ENCODE measurements at places on chromosomes 16 and 17.

- no peak for DNase-seq
Measured at GRCh38 chr17:39576187-39576586, 31.5 kb downstream of the NEUROD2 start.

DNA sequence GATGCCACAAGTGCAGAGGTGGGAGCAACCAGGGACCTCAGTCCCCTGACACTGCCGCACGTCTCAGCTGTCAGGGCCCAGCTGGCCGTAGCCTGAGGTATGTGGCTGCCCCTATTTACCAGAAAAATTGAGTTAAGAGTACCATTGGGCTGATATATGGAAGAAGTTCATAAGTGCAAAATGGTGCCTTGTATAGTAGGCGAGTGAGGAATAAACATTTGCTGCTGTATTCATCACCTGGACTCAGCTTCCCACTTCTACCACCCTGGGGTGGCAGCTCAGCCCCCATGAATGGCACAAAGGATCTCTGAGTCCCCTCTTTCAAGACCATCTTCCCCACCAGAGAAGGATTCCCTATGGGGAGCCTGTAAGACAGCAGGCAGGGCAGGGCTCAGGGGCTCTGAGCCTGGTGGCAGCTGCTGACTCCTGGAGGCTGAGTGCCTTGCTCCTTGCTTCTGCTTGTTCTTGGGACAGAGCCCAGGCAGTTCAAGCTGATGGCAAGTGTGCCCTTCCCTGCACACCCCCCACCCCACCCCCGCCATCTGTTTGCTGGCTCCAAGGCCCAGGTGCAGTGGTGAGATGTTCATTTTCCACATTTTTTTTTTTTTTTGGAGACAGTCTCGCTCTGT lies 29.0 kb downstream of the TRPV2 start:
- DNase-seq, result no peak

GRCh38 chr16:9679213-9679767 lies 502.9 kb downstream of the GRIN2A start:
- DNase-seq, result no peak

DNA sequence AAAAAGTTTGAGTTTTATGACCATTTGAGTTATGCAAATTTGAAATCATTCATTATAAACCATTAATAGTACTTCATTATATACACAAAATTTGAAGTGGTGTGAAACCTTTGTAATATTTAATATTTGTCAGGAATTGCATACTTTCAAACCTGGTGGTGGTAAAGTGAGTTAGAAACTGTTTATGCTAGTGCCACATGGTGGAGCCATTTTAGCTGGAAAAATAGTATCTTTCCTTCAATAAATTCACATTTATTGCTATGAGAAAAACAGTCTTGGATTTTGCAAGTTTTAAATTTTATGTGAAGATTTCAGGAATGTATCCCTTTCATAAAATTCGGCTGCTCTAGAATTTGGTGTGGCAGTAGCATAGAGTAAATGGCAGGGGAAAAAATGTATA lies 7.3 kb upstream of the BLMH start:
- DNase-seq, result no peak
